Substantia nigra (tissue), 51 donors: ENCODE measurements at places on chromosomes 11 and 22.

DNA sequence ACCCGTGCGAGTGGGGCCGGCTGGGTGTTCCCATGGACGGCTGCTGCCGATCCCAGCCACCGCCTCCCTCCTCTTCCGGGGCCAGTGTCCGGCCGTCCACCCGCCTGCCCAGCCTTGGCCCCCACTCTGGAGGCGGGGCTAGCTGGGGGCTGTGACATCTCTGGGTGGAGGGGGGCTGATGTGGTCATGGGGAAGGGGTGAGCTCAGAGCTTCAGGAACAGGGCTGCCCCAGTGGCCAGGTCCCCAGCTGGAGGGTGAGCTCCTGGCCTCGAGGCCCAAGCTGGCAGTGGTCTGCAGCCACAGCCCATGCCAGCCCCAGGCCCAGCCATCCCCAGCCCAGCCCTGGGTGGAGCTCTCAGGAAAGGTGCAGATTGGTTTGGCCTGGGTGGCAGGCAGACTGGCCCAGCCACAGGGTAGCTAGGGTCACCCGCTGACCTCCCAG is 2.7 kb downstream of the INS start:
- no peak for DNase-seq

DNA sequence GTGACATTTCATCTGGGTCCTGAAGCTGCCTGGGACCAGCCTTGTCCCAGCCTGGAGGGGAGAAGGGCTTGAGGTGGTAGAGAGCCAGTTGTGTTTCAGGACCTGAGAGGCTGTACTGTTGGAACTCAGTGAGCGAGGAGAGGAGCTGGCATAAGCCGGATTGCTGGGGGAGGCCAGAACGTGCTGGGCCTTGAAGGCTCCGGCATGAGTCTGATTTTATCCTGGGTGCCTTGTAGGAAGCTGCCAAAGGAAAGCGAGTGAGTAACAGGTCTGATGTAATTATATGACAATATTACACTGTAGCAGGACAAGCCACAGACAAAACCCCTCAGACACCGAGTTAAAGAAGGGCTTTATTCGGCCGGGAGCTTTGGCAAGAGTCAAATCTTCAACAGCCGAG is 17.2 kb downstream of the AP2A2 start:
- DNase-seq: no peak

DNA sequence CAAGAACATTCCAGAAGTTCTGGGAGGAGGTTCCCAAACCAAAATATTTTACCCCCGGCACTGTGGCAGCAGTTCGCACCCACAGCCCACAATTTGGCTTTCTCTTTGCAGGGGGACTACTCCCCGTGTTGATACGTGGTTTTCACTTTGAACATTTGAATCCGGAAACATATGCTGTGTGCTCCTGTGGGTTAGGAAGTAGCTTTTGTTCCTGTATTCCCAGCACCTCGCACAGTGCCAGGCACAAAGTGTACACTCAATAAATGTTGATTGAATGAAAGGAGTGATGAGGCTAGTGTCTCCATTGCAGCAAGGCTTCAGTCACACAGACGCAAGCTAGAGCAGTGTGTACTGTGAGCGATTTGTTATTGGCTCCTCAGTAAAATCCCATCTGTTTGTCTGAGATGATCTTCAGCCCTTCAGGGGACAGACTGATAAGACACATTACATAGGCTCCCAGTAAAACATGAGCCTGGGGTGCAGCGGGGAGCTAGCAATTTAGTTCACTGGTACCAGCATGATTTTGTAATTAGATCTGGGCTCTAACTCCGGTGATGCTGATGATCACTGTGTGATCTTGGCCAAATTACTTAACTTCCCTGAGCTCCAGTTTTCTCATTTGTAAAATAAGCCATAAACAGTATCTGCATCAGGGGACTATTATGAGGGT is 2.2 kb downstream of the LAYN start:
- DNase-seq: no peak

DNA sequence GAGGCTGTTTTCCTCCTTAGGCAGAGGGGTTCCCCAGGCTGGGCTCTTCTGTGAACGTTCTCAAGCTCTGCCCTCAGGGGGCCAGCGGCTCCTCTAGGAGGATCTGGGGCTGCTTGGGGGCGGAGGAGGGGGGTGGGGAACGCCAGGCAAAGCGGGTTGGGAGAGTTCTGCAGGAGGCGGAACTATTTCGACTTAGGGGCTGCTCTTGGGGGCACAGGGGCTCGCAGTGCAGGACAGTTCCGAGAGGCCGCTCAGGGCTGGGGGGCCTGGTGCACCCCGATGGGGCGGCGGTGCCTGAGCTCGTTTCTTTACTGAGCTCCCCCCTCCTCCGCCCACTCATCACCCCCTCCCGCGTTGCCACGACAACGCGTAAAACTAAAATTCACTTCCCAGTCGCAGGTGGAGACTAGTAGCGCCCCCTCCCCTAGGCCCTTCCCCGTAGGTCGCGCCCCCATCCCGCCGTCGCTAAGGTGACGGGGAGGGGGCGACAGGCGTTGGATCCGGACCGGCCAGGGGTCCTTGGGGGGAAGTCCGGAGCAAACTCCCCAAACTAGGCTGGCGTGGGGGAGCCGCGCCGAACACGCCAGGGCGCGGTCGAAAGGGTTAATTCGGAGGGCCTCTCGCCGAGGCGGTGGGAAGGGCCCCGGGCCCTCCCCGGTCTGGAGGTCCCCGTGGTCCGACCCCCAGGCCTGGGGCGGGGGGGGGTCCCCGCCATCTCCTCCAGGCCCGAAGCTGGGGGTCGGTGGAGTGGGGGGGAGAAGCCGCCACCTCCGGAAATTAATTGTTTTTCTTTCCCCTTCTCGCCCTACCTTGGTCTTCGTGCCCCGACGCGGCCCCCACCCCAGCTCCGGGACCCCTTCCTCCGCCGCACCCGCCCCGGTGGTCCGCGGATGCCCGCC is 857 bp downstream of the SHANK3 start:
- no peak for DNase-seq

- DNase-seq: no peak
These were observed 412.9 kb downstream of the TBC1D22A start for GRCh38 chr22:47175151-47176025.
